ENCODE measurements at places on chromosomes 7 and 10. TPM values are rescaled to one million over a fixed set of nuclear protein-coding genes. Genes with fewer than 3 reads are reported as not detected.

Gene UBTD1
- 6.6 TPM for total RNA-seq

GRCh38 chr10:109971634-109972033, 36.1 kb upstream of the ADD3 start:
- H3K4me1 ChIP-seq, result no peaks in the 10 kb centered on the region
- no peak overlapping the region for H3K27ac ChIP-seq
- no peak for DNase-seq
- no peaks in the 10 kb centered on the region for H3K36me3 ChIP-seq

DNA sequence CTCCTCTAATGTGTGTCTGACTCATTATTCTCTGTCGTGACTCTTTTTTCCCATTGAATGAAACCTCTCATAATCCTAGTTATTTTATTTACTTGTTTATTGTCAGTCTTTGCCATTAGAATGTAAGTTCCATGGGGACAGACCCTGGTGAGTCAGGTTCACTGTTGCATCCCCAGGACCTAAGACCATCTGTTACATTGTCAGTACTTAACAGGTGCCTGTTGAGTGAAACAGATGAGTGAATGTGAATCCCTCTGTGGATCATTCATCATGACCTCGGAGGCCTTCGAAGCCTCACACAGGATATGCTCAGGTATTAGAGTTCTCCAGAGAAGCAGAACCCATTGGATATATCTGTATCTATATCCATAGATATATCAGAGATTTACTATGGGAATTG, 120.1 kb downstream of the PFKFB3 start:
- H3K27me3 ChIP-seq, result no peaks in the 10 kb centered on the region
- no peak overlapping the region for H3K4me3 ChIP-seq

GRCh38 chr10:11011984-11012383, 5.7 kb upstream of the CELF2 start:
- H3K4me3 ChIP-seq, result no peak overlapping the region
- no peaks in the 10 kb centered on the region for H3K27me3 ChIP-seq
- H3K36me3 ChIP-seq, result no peaks in the 10 kb centered on the region
- H3K4me1 ChIP-seq, result no peaks in the 10 kb centered on the region
- peak overlapping the region; percentile 47 for H3K27ac ChIP-seq

DNA sequence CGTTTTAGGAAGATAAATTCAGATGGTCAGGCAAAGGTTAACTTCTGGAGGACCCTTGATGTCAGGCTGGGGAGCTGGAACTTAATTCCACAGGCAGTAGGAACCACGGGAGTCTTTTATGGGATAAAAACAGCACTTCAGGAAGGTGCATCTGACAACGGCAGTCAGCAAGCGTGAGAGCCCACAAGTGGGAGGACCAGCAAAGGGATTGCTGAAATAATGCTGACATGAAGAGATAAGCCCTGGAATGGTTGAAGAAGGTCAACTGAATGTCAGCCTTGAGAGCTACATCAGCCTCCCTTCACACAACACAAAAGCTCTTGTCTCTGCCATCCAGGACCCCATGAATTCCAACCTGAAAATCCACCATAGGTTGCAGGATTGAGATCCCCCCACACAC, 138.8 kb downstream of the SORCS1 start:
- H3K36me3 ChIP-seq, result no peaks in the 10 kb centered on the region
- no peak overlapping the region for H3K27ac ChIP-seq
- no peaks in the 10 kb centered on the region for H3K4me1 ChIP-seq
- no peak overlapping the region for H3K4me3 ChIP-seq

Gene ADRA2A
- 4.5 TPM for total RNA-seq

GRCh38 chr7:50923476-50923875, 140.8 kb upstream of the GRB10 start:
- DNase-seq, result no peak
- no peak overlapping the region for H3K27ac ChIP-seq
- no peak overlapping the region for H3K4me3 ChIP-seq
- no peaks in the 10 kb centered on the region for H3K4me1 ChIP-seq
- H3K27me3 ChIP-seq, result no peaks in the 10 kb centered on the region
- no peaks in the 10 kb centered on the region for H3K36me3 ChIP-seq

DNA sequence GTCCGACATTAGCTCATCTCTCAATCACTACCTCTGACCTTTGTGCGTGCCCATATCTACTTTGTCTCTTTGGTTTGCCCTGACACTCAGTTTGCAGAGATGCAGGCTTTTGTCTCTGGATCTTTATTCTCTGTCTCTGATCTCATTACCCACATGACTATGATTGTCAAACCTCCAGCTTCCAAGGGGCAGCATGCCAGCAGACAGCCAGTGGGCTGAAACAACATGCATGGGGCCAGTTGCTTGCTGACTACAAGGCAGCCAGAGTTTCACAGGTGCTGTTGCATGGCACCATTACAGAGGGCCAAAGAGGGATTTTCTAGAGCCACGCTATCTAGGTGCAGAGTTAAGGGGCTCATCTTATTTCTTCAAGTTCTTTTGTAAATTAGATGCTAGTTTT, 146.2 kb downstream of the SPAG6 start:
- H3K4me3 ChIP-seq, result no peak overlapping the region
- no peak overlapping the region for H3K27ac ChIP-seq
- H3K4me1 ChIP-seq, result no peaks in the 10 kb centered on the region
- no peaks in the 10 kb centered on the region for H3K27me3 ChIP-seq
- no peak for DNase-seq

DNA sequence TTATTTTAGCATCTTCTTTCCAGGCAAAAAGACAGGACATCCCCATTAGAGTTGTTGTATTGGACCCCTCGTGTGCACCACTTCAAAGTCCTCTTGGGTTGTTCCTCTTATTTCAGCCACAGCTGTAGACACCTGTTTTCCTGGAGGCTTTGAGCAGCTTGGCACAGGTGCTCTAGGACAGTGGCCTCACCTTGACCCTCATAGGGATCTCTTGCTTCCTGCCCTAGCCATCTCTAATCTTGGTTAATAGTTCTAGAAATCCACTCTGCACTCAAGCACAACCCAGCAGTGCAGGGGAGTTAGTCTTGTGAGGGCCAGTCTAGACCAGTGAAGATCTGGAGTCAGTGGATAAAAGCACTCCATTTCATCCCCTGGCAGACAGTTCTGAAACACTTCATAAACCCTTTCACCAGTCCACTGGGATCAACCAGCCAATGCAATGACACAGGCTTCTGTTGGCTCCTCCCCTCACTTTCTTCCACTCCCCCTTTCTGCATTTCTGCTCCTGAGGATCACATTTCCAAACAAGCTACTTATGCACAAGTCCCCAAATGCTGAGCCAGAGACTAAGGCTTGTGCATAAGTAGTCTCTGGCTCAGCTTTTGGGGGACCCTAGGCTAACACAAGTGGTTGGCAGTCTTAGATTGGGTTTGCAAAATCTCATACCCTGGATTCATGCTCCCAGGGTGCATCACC, 131.5 kb upstream of the LAMB4 start:
- H3K4me1 ChIP-seq, result no peaks in the 10 kb centered on the region
- H3K27me3 ChIP-seq, result no peaks in the 10 kb centered on the region
- no peak overlapping the region for H3K27ac ChIP-seq
- no peak for DNase-seq

Gene YWHAG
- total RNA-seq, result 109 TPM

DNA sequence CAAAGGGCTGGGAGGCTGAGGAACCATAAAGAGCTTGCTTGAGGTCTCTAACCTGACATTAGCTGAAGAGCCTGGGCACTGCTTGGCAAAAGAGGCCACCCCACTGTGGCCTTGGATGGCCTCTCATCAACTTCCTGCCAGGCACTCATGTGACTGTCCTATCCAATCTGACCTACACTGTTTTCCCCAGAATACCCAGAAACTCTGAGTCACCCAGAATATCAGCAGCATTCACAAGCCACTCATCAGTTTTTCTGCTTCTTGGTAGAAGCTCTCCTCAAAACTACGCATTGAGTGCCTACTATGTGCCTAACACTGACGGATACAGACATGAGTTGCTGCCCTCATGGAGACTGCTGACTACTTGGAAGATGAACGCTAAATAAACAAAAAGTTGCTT, 4.1 kb upstream of the NT5C2 start:
- H3K27ac ChIP-seq, result no peak overlapping the region
- peak; percentile 29 for DNase-seq
- no peaks in the 10 kb centered on the region for H3K27me3 ChIP-seq
- H3K4me1 ChIP-seq, result no peaks in the 10 kb centered on the region
- no peaks in the 10 kb centered on the region for H3K36me3 ChIP-seq

DNA sequence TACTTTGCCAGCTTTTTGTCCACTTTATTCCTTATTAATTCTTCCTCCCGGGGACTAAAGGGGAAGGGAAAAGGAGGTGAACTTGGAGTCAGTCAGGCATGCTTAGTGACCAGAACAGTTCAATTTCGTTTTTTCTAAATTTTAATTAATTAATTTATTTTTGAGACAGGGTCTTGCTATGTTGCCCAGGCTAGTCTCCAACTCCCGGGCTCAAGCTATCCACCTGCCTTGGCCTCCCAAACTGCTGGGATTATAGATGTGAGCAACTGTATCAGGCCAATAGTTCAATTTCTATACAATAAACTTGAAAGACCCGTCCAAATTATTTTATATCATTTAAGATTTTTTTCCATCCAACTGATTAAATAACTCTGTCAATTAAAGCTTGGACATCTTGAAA, 1.3 kb upstream of the SLF2 start:
- H3K4me1 ChIP-seq, result no peaks in the 10 kb centered on the region
- H3K27ac ChIP-seq, result peak overlapping the region; percentile 89
- DNase-seq, result no peak
- no peaks in the 10 kb centered on the region for H3K36me3 ChIP-seq
- no peak overlapping the region for H3K4me3 ChIP-seq
- H3K27me3 ChIP-seq, result no peaks in the 10 kb centered on the region

- no peak overlapping the region for H3K27ac ChIP-seq
- H3K4me3 ChIP-seq, result no peak overlapping the region
- H3K4me1 ChIP-seq, result no peaks in the 10 kb centered on the region
- no peaks in the 10 kb centered on the region for H3K36me3 ChIP-seq
- H3K27me3 ChIP-seq, result no peaks in the 10 kb centered on the region
- DNase-seq, result no peak
Measured at GRCh38 chr7:7292085-7292484, 109.7 kb downstream of the C1GALT1 start.

DNA sequence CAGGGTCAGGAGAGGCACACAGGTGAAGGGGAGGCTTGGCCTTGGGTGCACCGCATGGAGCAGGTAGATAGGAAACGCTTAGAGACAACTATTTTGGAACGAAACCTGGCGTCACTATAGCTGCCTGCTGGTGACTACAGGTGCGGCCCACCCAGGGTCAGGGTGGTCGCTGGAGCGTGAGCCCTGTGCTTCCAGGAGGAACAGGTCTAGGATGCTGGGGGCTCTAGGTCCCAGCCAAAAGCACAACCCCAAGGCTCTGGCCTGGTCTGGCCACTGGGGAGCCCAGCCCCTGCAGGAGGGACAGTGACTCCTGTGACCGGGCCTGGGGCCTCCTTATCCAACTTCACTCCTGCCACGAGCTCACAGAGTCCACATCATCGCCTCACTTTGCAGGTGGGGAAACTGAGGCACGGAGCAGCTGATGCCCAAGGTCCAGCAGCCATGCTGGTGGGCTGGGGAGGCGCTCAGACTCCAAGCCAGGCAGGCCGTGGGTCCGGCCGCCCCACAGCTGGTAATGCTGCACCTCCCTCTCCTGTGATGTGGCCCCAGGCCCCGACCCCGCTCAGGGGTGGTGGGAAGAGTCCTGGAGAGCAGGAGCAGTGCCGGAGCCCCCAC, 9.0 kb downstream of the LFNG start:
- no peak for DNase-seq
- H3K4me1 ChIP-seq, result no peaks in the 10 kb centered on the region
- no peak overlapping the region for H3K27ac ChIP-seq
- no peaks in the 10 kb centered on the region for H3K27me3 ChIP-seq
- H3K36me3 ChIP-seq, result no peaks in the 10 kb centered on the region

Gene CCL24
- not detected for total RNA-seq

GRCh38 chr10:111131168-111131799, 54.5 kb downstream of the ADRA2A start:
- no peaks in the 10 kb centered on the region for H3K36me3 ChIP-seq
- no peak overlapping the region for H3K27ac ChIP-seq
- no peak for DNase-seq
- H3K4me3 ChIP-seq, result no peak overlapping the region
- H3K4me1 ChIP-seq, result no peaks in the 10 kb centered on the region
- no peaks in the 10 kb centered on the region for H3K27me3 ChIP-seq

Gene ELN
- total RNA-seq, result 4.1 TPM

DNA sequence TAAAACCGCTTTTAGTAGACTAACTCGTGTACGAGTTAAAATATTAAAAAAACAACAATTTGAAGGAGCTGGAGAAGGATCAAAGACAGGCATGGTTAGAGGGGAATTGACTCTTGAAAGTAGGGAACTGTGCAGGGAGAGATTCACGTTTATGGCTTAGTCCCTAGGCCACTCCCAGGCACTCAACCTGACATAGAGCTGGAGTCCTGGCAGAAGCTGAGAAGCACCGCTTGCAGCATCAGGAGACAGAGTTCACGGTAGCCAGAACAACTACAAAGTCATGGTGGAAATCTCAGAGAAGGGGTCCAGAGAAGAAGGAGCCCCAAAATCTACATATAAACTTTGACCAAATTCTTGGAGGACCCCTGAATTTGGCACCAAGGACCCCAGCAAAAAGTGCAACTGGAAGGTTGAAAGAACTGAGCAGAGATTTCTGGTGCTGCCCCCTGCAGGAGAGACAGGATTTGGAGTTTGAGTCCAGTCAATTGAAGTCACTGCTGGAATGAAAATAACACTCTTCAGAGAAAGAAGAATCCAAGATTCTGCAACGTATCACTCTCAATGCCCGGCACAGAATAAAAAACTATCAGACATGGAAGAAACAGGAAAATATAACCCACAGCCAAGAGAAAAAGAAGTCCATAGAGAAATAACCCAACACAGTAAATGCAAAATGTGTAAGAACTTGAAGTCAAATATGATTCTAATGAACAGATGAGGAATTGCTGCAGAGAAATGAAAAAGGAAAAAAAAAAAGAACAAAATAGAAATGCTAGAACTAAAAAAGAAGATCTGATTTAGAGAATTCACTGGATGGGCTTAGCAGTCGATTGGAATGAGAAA, 493.3 kb upstream of the PODXL start:
- no peaks in the 10 kb centered on the region for H3K36me3 ChIP-seq
- no peaks in the 10 kb centered on the region for H3K4me1 ChIP-seq
- DNase-seq, result no peak
- H3K4me3 ChIP-seq, result no peak overlapping the region
- no peak overlapping the region for H3K27ac ChIP-seq
- H3K27me3 ChIP-seq, result no peaks in the 10 kb centered on the region

Gene PLEKHS1
- not detected for total RNA-seq

- DNase-seq, result no peak
- no peaks in the 10 kb centered on the region for H3K27me3 ChIP-seq
- H3K27ac ChIP-seq, result peak overlapping the region; percentile 26
- no peak overlapping the region for H3K4me3 ChIP-seq
- peaks cover 5% of the 10 kb centered on the region for H3K4me1 ChIP-seq
Measured at GRCh38 chr10:119364645-119365600, 157.6 kb downstream of the GRK5 start.

Gene HOXA4
- total RNA-seq, result 7.7 TPM
